ENCODE measurements at places on chromosomes 12 and 14.

GRCh38 chr12:88001327-88001726 is 27.9 kb downstream of the C12orf50 start:
- no peaks in the 10 kb centered on the region for H3K27me3 ChIP-seq
- no peak overlapping the region for H3K27ac ChIP-seq
- DNase-seq, result no peak
- no peaks in the 10 kb centered on the region for H3K4me1 ChIP-seq
- no peaks in the 10 kb centered on the region for H3K36me3 ChIP-seq

- H3K27ac ChIP-seq, result no peak overlapping the region
- no peaks in the 10 kb centered on the region for H3K4me1 ChIP-seq
- H3K36me3 ChIP-seq, result peaks cover 22% of the 10 kb centered on the region
- H3K4me3 ChIP-seq, result no peak overlapping the region
- H3K27me3 ChIP-seq, result no peaks in the 10 kb centered on the region
- DNase-seq, result no peak
Observed at GRCh38 chr14:65024957-65025356, 38.3 kb downstream of the FNTB start.

- H3K4me1 ChIP-seq, result no peaks in the 10 kb centered on the region
- H3K4me3 ChIP-seq, result no peak overlapping the region
- no peaks in the 10 kb centered on the region for H3K36me3 ChIP-seq
- no peak overlapping the region for H3K27ac ChIP-seq
- no peaks in the 10 kb centered on the region for H3K27me3 ChIP-seq
Observed at GRCh38 chr14:101506926-101507835, 54.1 kb upstream of the DIO3 start.

- no peaks in the 10 kb centered on the region for H3K27me3 ChIP-seq
- no peaks in the 10 kb centered on the region for H3K4me1 ChIP-seq
- no peaks in the 10 kb centered on the region for H3K36me3 ChIP-seq
- DNase-seq, result no peak
Observed at GRCh38 chr12:13539051-13539450, 342.5 kb downstream of the EMP1 start.

GRCh38 chr12:124387528-124387911 is 92.6 kb downstream of the RFLNA start:
- no peaks in the 10 kb centered on the region for H3K27me3 ChIP-seq
- H3K27ac ChIP-seq, result peak overlapping the region; percentile 99
- H3K4me3 ChIP-seq, result peak overlapping the region; percentile 57
- no peak for DNase-seq
- H3K4me1 ChIP-seq, result peaks cover 51% of the 10 kb centered on the region

DNA sequence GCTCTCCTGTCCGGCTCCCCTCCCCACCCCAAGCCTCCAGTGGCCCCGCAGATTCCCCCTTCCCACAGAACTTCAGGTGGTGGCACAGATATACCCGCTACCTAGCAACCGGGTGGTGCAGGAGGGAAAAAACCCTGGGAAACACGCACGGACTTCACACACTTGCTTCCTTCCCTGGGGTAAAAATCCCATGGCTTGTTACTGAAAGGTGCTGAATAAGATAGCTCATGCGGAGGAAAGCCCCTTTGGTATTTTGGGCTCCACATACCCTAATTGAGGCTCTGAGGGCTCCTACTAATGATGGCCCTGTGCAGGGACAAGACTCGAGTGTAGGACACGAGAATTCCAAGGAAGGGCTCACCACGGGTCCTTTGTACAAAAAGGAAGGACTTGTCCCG is 869 bp upstream of the RIMBP2 start:
- H3K27me3 ChIP-seq, result peaks cover 52% of the 10 kb centered on the region
- H3K27ac ChIP-seq, result no peak overlapping the region
- H3K4me1 ChIP-seq, result no peaks in the 10 kb centered on the region
- no peaks in the 10 kb centered on the region for H3K36me3 ChIP-seq

GRCh38 chr12:55629058-55629841 is 7.4 kb upstream of the OR10P1 start:
- no peak overlapping the region for H3K27ac ChIP-seq
- peaks cover 6% of the 10 kb centered on the region for H3K27me3 ChIP-seq
- no peak overlapping the region for H3K4me3 ChIP-seq
- H3K36me3 ChIP-seq, result no peaks in the 10 kb centered on the region
- DNase-seq, result no peak

DNA sequence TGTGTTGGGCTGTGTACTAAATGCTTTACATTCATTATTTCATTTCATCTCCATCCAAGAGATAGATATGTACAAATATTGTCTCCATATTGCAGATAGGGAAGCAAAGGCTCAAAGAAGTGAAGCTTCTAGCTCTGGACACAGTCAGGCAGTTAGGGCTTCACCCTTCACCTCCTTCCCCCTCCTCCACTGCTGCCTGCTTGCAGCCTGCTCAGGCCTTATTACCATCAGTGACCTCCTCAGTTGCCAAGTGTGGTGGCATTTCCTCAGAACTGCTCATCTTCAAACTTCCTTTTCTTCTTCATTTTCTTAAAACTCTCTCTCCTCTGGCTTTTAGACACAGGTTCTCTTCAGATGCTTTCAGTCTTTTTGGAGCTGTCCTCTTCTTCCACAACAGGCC is 4.7 kb upstream of the GPATCH2L start:
- no peak for DNase-seq
- no peaks in the 10 kb centered on the region for H3K4me1 ChIP-seq
- no peaks in the 10 kb centered on the region for H3K36me3 ChIP-seq
- no peak overlapping the region for H3K4me3 ChIP-seq
- H3K27me3 ChIP-seq, result peaks cover 5% of the 10 kb centered on the region

DNA sequence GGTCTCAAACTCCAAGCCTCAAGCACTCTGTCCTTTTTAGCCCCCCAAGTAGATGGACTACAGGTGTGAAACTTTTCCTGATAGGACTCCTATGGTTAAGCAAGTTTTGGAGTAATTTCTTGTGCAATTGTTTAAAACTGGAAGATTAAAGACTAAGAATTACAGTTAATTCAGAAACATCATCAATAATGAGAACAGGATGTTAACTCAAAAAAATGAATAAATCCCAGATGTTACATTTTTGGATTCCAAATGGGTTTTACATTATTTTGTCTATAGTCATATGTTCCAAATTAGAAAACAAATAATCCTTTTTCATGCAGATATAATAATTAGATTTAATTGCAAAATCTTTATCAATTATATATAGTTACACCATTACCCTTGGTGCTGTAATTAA is 24.4 kb upstream of the KITLG start:
- peaks cover 3% of the 10 kb centered on the region for H3K4me1 ChIP-seq
- DNase-seq, result no peak
- H3K27me3 ChIP-seq, result no peaks in the 10 kb centered on the region
- no peaks in the 10 kb centered on the region for H3K36me3 ChIP-seq
- H3K4me3 ChIP-seq, result no peak overlapping the region

DNA sequence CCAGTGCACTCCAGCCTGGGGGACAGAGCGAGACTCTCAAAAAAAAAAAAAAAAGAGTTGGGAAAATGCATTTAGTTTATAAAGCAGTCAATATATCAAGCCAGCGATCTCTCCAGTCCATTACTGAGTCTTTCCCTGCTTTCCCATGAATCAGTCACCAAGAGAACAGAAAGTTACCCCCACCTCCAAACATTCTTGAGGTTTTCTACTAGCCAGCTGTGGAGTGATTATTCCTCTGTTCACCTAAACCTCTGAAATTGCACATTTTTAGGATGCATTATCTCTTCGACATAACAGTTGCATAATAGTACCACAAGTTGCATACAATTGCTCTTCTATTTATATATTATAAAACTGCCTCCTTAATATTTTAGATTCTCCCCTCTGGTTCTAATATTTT is 134.8 kb upstream of the DIO3 start:
- H3K36me3 ChIP-seq, result no peaks in the 10 kb centered on the region
- peaks cover 6% of the 10 kb centered on the region for H3K4me1 ChIP-seq
- H3K27ac ChIP-seq, result no peak overlapping the region
- DNase-seq, result no peak
- peaks cover 17% of the 10 kb centered on the region for H3K27me3 ChIP-seq

DNA sequence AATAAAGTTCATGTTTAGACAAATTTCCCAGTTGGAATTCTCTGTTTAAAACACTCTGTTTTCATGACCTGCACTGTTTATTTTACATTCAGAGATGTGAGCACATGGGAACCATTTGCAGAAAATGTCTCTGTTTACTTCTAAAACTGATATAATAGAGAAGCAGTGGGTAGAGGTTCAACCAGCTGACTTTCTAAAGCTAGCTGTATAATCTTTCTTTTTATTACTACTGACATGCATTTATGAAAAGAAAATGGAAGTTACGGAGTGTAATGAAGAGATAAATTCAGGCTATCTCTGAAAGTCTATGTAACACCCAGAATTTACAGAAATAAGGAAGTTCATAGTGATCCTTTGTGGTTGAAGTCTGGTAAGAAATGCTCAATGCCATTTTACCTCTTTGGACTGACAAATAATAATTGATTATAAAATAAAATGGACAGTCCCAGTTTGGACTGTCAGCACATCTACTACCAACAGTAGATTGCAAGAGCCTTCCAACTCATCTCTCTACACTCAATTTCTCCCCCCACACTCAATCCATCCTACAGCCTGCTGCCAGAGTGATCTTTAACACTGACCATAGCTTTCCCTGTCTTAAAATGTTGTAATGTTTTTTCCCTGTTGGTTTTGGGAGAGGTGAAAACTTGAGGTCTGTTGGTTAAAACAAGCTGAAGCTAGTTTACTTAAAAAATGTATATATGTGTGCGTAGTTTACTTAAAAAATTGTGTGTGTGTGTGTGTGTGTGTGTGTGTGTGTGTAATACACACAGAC is 137.4 kb downstream of the AEBP2 start:
- H3K4me3 ChIP-seq, result no peak overlapping the region
- H3K4me1 ChIP-seq, result no peaks in the 10 kb centered on the region
- no peaks in the 10 kb centered on the region for H3K36me3 ChIP-seq
- DNase-seq, result no peak

GRCh38 chr14:70266157-70266556 is 77.4 kb upstream of the SLC8A3 start:
- H3K4me3 ChIP-seq, result no peak overlapping the region
- DNase-seq, result no peak
- no peak overlapping the region for H3K27ac ChIP-seq
- H3K36me3 ChIP-seq, result no peaks in the 10 kb centered on the region
- peaks cover 30% of the 10 kb centered on the region for H3K27me3 ChIP-seq

GRCh38 chr14:50320283-50320682 is 8.2 kb downstream of the DMAC2L start:
- H3K4me3 ChIP-seq, result no peak overlapping the region
- no peaks in the 10 kb centered on the region for H3K27me3 ChIP-seq
- peak overlapping the region; percentile 61 for H3K27ac ChIP-seq

- no peak overlapping the region for H3K27ac ChIP-seq
- H3K4me1 ChIP-seq, result no peaks in the 10 kb centered on the region
- H3K4me3 ChIP-seq, result no peak overlapping the region
- no peaks in the 10 kb centered on the region for H3K27me3 ChIP-seq
Observed at GRCh38 chr12:110861729-110862128, 14.9 kb downstream of the CCDC63 start.

- H3K4me3 ChIP-seq, result no peak overlapping the region
- no peaks in the 10 kb centered on the region for H3K36me3 ChIP-seq
- H3K27me3 ChIP-seq, result no peaks in the 10 kb centered on the region
- no peak for DNase-seq
Observed at GRCh38 chr12:38409511-38409910, 92.9 kb downstream of the ALG10B start.

DNA sequence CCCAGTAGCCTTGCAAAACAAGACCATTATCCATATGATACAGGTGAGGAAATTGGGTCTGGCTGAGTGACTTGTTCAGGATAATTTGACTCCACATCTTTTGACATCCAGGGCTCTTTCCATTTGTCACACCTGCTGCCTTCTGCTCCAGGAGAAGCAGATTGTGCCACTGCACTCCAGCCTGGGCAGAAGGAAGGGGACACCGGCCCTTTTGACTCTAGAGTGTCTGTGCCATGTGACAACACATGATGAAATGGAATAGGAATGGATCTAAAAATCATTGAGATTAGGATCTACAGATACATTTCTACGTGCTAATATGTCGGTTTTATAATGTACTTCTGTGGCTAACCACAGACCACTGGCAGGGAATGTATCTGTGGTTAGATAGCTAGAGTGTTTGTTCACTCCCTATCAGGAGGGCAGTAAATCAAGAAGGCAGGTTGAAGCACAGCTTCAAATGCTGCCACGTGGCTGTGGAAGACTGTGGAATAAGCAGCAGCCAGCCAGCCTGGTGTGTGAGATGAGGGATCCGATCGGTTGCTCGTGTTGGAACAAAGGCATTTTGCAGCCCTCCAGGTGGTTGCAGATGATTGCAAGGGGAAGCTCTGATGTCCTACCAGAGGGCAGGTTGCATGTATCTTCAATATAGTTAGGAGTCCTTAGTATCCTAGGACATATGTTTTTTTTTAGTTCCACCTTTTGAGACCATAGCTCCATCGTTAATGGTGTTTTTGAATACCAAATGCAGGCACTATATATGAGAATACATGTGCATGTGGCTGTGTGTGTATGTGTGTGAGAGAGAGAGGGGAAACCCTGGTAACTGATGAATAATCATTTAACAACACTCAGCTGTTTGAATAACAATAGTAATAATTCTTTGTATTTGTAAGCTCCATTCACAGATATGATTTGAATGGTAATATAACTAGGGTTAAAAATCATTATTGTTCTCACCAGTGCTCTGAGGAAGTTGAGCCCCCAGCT is 28.6 kb downstream of the EML1 start:
- no peak overlapping the region for H3K27ac ChIP-seq
- H3K4me1 ChIP-seq, result no peaks in the 10 kb centered on the region

GRCh38 chr12:88781909-88782308 is 201.6 kb upstream of the KITLG start:
- no peaks in the 10 kb centered on the region for H3K36me3 ChIP-seq
- no peak for DNase-seq
- H3K27ac ChIP-seq, result no peak overlapping the region
- H3K27me3 ChIP-seq, result no peaks in the 10 kb centered on the region
- peaks cover 4% of the 10 kb centered on the region for H3K4me1 ChIP-seq

GRCh38 chr12:24222968-24223367 is 273.5 kb upstream of the SOX5 start:
- H3K27me3 ChIP-seq, result no peaks in the 10 kb centered on the region
- H3K4me1 ChIP-seq, result peaks cover 10% of the 10 kb centered on the region
- H3K27ac ChIP-seq, result peak overlapping the region; percentile 36
- H3K36me3 ChIP-seq, result no peaks in the 10 kb centered on the region
- H3K4me3 ChIP-seq, result no peak overlapping the region
- no peak for DNase-seq

GRCh38 chr14:100340423-100340813 is 17.3 kb downstream of the SLC25A47 start:
- H3K27ac ChIP-seq, result no peak overlapping the region
- no peaks in the 10 kb centered on the region for H3K4me1 ChIP-seq
- no peaks in the 10 kb centered on the region for H3K27me3 ChIP-seq
- DNase-seq, result peak; percentile 32

- no peak overlapping the region for H3K4me3 ChIP-seq
- no peaks in the 10 kb centered on the region for H3K27me3 ChIP-seq
- no peak overlapping the region for H3K27ac ChIP-seq
- H3K4me1 ChIP-seq, result peaks cover 21% of the 10 kb centered on the region
- DNase-seq, result no peak
- H3K36me3 ChIP-seq, result no peaks in the 10 kb centered on the region
Observed at GRCh38 chr14:89504602-89505313, 87.7 kb upstream of the FOXN3 start.

- no peaks in the 10 kb centered on the region for H3K4me1 ChIP-seq
- H3K36me3 ChIP-seq, result peaks cover 11% of the 10 kb centered on the region
- no peak for DNase-seq
Observed at GRCh38 chr12:94333396-94333795, 126.3 kb downstream of the CEP83 start.
